Esophagus squamous epithelium (tissue), 5 donors: ENCODE measurements at places on chromosomes 7 and 10.

- DNase-seq = no peak
- no peak overlapping the region for H3K4me3 ChIP-seq
- H3K36me3 ChIP-seq = peaks cover 56% of the 10 kb centered on the region
- H3K27me3 ChIP-seq = no peaks in the 10 kb centered on the region
- no peak overlapping the region for H3K27ac ChIP-seq
Observed at GRCh38 chr7:6148724-6149360, 117.7 kb downstream of the ANKRD61 start.

- no peaks in the 10 kb centered on the region for H3K27me3 ChIP-seq
- H3K4me1 ChIP-seq = no peaks in the 10 kb centered on the region
- DNase-seq = no peak
- no peak overlapping the region for H3K27ac ChIP-seq
- no peak overlapping the region for H3K4me3 ChIP-seq
Observed at GRCh38 chr7:36928311-36928710, 204.0 kb upstream of the AOAH start.

- no peak overlapping the region for H3K4me3 ChIP-seq
- H3K27me3 ChIP-seq = no peaks in the 10 kb centered on the region
Observed at GRCh38 chr7:37265006-37265405, 183.7 kb downstream of the ELMO1 start.

DNA sequence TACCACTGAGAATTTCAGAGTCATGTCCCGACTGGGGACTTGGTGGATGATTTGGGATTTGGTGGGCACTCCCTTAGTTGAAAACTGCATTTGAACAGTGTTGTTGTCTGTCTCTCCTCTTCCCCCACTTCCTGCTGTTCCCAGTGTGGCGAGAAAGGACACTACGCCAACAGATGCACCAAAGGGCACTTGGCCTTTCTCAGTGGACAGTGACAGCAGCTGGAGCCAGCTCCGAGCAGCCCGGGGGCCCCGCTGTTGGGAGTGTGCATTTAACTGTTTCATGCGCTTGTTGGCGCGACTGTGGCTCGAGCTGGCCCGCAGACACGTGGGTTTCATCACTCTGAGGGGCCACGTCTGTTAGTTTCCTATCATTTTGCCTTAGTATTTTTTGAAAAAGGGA, 9.7 kb downstream of the ATP5MF start:
- H3K4me3 ChIP-seq = no peak overlapping the region
- H3K27ac ChIP-seq = no peak overlapping the region
- no peaks in the 10 kb centered on the region for H3K27me3 ChIP-seq
- no peak for DNase-seq
- no peaks in the 10 kb centered on the region for H3K4me1 ChIP-seq

DNA sequence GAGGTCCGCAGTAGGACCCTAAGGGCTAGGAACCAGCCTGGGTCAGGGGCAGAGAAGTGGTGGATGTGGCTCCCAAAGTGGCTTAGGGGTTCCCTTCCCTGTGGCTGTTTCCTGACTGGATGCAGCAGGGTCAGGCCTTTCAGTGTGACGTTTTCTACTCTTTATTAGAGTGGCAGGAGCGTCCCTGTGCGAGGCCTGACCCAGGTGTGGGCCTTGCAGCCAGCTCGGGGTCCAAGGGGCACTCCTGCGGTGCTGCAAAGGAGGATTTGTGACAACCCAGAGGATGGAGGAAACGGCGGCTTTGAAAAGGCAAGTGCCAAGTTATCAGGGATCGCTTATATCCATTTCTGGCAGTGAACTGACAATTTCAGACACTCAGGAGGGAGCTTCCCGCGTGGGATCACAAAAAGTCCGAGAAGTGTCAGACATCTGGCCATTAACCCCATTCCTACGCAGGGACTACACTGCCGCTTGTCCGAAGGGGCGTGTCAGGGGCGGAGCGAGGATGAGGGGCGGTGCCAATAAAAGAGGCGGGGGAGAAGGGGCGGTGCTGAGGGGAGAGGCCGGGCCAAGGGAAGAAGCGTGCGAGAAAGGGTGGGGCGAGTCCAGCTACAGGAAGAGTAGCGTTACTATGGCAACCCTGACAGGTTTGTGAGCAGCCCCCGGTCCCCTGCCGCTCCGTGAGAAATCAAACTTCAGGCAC, 98.8 kb upstream of the ZNF722 start:
- no peaks in the 10 kb centered on the region for H3K27me3 ChIP-seq
- H3K4me1 ChIP-seq = no peaks in the 10 kb centered on the region
- no peaks in the 10 kb centered on the region for H3K36me3 ChIP-seq
- H3K27ac ChIP-seq = no peak overlapping the region

DNA sequence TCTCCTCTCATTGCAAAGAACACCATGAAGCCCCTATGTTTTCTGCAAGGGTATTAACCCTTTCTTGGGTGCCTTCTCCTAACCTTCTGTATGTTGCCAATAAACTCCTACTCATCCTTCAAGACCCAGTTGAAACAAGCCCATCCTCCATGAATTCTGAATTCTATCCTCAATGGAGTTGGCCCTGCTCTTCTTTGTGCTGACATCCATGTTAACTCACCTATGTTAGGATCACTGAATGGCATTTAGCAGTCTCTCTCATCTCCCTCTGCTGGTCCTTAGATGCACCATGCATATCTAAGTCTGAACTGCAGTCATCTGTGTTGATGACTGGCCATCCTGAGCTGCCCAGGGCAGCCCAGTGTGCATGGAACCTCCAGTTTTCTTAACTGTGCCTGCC, 129.8 kb downstream of the BUB3 start:
- H3K36me3 ChIP-seq = no peaks in the 10 kb centered on the region
- H3K27ac ChIP-seq = no peak overlapping the region
- no peaks in the 10 kb centered on the region for H3K27me3 ChIP-seq
- H3K4me1 ChIP-seq = no peaks in the 10 kb centered on the region
- no peak for DNase-seq
